Glutamatergic neuron (in vitro differentiated cells): ENCODE measurements at places on chromosomes 3 and 15. TPM values are rescaled to one million over a fixed set of nuclear protein-coding genes. Genes with fewer than 3 reads are reported as not detected.
A peak's percentile ranks its signal among the peaks of the same experiment; 100 is the strongest.

MB21D2 gene
- total RNA-seq, result 42.5 TPM

DNA sequence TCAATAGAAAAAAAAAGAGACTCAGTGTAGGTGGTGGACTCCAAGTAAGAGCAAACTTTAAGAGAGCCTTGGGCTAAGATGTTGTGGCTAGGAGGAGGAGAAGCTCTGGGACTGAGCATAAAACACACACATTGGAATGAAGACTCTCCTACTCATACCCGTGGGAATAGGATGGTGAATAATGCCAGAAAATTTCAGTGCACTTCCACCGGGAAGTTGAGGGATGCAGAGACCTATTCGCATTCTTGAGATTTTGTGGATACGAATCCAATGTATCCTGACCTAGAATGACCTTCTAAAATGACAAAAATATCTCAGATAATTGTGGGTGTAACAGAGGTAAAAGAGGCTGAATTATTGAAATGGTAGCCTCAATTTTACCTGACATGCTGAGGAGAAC is 388.7 kb upstream of the SGO1 start:
- DNase-seq, result no peak

TMF1 gene
- total RNA-seq, result 18.8 TPM

DNA sequence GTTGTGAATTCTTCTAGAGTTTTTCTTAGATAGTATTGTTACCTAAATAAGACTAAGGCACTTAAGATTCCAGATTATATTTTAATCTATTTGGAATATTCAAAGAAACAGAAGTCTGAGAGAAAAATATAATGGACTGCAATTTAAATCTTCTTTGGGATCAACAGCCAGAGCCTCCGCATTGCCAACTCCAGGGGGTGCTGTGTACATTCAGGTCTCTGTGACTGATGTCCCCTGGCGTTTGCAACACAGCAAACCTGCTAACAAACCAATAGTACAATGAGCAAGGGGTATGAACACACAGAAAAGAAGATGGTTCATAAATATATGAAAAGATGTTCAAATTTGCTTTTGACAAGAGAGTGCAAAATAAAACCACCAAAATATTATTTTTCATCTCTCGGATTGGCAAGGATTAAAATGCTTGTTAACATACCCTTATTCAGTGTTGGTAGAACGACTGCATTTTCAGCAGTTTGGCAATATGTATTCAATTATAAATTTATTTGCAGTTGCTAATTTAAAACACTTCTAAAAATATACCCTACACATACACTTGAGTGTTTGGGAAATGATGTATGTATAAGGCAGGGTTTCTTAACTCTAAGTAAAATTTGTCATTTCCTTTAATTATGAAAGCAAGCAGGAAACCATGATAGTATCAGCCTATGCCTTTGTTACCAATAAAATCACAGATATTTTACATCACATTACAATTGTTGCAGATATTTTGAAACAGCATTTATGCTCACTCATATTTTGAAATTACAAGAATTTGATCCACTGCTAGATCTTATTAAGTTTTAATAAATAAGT is 16.1 kb upstream of the TM4SF1 start:
- peak; percentile 75 for DNase-seq
